Activated naive CD4-positive, alpha-beta T cell treated with Interleukin-2 at 50 U/mL for 16 hours (primary cell): ENCODE measurements at places on chromosomes 7 and 10.

GRCh38 chr10:91319336-91319735 is 90.8 kb upstream of the HECTD2 start:
- no peak for DNase-seq

DNA sequence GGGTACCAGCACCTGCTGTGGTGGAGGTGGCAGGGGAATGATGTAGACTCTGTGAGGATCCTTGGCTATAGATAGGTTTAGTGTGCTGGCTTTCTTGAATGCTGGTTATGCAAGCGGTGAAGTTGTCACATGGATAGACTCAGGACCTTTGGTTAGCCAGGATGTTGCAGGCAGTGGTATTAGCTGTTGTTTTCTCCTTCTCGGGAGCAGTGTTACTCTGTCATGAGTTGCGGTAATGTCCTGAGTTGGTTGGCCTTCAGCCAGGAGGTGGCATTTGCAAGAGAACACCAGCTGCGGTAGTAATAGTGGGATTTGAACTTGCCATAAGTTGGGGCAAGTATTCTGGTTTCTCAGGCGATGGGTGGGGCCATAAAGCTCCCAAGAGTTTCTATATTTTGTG is 10.8 kb downstream of the AGK start:
- no peak for DNase-seq

DNA sequence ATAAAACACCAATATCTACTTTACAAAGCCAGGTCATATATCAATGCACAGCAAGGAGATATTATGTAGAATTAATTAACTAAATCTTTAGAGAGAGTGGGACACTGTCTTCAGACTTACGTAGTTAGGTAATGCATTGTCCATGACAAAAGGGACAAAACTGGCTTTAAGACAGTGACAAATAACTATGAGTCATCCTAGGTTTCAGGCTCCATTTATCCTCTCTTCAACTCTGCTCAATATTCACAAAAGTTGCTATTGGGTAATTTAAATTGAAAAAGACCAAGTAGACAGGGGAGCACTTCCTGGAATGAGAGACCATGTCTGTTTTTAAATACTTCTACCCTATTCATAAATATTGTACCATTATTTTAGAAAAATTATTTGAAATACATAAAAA is 464.5 kb downstream of the ARL4A start:
- DNase-seq, result no peak

DNA sequence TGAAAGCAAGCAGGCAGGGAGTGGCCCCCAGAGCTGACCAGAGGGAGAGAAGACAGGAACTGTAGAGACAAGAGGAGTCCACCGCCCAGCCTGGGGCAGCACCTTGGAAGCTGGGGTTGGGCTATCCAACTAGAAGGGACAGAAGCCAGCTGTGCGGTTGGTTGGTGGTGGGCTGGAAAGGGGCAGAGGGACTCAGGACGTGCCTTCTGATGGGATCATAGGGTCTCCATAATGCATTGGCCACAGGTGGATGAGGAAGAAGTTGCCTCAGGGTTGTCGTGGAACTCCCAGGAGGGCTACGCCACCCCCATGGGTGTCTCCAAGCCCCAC is 114.0 kb upstream of the RET start:
- no peak for DNase-seq

GRCh38 chr7:151060113-151060415 is 675 bp downstream of the SLC4A2 start:
- no peak for DNase-seq

DNA sequence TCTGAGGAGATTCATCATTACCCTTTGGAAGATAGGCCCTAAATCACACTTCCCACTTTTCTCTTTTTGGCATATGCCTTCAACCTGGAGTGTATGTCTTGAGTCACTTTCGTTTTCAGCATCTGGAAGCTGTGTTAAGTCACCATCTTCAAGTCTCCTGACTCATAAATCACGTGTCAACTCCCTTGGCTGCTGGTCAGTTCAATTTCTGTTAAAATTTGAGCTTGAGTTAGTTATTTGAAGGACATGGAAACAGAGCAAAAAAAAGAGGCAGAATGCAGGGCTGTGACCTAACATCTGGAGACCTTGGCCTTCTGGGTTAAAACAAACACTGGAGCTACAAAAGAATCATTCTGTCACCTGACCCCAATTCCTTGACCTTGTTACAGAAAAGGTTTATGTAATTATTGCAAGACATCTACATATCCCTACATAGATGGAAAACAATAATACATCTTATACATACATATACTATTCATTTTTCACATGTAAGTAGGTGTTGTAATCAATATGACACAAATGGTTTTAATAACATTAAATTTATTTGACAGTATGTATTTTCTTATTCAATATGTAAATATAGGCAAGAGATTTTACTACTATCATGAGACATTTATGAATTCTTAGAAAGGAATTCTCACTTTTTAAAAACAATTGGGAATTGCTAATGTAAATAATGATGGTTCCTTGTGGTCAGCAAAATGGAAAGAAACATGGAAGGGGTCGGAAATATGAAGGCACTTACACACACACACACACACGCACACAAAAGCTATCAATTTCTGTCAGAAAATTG is 169.7 kb upstream of the PHYHIPL start:
- no peak for DNase-seq

- DNase-seq, result no peak
These were observed 206.8 kb upstream of the MTPN start for GRCh38 chr7:136183981-136184380.

DNA sequence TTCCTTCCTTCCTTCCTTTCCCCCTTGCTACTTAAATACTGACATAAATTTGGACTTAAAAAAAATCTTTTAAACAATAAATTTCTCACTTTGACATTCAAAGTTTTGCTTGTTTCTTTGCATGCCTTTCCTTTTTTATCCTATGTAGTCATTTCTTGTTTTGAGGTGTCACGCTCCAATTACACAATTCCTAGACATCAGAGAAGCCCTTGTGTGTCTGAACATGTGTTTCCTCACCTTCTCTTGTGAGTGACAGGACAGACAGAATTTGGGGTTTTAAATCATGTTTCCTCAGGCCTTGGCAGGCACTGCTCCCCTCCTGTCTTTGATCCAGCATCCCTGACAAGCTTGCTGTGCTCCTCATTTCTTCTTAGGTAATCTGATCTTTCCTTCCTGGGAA is 91.3 kb downstream of the CYTH3 start:
- no peak for DNase-seq

GRCh38 chr7:20543500-20543899 is 72.0 kb upstream of the ABCB5 start:
- DNase-seq, result no peak

DNA sequence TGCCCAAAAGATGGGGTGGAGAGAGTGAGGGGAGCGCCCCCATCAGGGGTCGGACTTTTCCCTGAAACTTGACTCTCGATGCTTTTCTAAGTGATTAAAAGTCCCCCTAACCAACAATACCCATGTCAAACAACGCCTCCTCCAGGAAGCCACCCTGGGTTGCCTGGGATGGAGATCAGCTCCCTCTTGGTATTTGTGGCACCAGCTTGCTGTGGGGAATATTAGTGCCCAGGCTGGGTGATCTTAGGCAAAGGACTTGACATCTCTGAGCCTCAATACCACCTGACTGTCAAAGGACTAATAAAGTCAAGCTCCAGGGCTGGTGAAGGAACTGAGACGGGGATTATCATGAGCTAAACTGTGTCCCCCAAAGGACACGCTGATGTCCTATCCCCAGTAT is 18.2 kb upstream of the ELFN1 start:
- DNase-seq, result no peak

GRCh38 chr7:107147464-107148393 is 21.1 kb upstream of the HBP1 start:
- DNase-seq, result peak; percentile 33

- DNase-seq, result no peak
These were observed 7.8 kb downstream of the DNAJC2 start for GRCh38 chr7:103336761-103337160.

GRCh38 chr7:92404170-92404614 is 43.1 kb upstream of the GATAD1 start:
- peak; percentile 26 for DNase-seq

- DNase-seq, result no peak
These were observed 76.8 kb upstream of the IKZF1 start for GRCh38 chr7:50227726-50228125.

DNA sequence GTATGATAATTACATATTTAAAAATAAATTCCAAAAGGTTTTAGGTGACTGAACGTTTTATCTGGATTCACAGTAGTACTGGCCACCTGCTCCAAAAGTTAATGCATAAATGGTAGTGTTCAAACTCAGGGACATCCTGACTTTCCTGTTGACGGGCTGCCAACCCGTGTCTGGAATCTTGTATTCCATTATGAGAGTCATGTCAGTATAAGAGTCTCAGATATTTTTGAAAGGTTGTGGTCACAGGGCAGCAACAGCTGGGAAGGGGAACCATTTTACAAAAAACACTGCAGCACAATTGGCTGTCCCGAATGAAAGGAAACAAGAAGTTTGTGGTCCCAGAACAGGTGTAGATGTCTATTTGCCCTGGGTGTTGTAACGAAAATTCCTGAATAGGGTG is 2.8 kb downstream of the TDRD1 start:
- DNase-seq, result no peak

DNA sequence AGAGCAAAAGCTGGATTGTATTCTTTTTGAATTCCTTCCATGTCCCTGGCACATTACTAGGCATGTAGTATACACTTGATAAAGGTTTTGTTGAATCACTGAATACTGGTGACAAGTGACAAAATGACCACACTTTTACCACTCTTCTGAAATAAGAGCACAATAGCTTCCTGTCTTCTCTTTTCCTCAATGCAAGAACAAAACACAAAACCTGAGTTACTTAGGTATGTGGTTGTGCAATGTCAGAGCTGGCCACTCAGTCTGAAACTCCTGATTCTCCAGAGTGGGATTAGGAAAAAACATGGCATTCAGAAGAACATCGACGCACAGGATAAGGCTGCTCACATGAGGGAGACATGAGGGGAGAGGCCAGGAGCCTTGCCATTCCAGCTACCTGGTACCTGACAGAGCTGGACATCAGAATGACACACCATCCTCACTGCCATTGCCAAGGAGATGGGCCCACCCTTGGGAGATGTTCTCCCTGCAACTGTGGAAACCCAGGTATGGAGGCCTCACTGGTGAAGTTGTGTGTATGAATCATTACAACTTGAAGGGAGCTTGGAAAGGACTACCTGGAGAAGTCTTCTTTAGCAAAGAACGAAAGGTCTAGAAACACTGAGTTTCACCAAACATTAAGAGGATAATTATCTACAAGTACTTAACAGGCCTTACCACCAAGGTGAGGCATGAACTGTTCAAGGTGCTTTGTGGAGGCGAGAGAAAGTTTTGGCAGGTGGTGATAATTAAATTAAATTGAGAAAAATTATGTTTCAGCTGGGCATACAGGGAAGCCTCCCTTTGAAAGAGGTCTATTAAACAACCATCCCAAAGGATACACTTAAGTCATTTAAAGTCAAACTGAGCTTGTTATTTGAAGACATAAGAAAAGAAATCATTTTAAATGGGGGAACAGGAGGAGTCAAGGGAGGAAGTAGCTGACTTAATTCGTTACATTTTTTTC is 246.5 kb upstream of the AOAH start:
- no peak for DNase-seq

DNA sequence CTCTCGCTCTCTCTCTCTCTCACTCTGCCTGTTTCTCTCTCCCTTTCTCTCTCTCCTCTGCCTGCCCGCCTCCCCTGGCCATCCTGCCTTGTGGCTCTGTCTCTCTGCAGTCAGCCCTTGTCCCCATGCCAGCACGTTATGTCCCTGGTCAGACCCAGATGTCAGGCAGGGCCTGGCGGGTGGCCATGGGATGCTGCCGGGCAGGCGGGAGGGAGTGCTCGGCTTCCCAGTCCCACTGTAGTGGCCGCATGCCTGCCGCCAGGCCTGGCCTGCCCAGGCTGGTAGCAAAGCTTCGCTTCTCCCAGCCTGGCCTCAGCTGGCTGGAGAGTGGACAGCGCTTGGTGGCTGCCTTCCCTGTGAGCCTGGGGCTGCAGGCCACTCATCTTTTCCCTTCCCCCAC is 121.5 kb upstream of the ZNF716 start:
- DNase-seq, result no peak

DNA sequence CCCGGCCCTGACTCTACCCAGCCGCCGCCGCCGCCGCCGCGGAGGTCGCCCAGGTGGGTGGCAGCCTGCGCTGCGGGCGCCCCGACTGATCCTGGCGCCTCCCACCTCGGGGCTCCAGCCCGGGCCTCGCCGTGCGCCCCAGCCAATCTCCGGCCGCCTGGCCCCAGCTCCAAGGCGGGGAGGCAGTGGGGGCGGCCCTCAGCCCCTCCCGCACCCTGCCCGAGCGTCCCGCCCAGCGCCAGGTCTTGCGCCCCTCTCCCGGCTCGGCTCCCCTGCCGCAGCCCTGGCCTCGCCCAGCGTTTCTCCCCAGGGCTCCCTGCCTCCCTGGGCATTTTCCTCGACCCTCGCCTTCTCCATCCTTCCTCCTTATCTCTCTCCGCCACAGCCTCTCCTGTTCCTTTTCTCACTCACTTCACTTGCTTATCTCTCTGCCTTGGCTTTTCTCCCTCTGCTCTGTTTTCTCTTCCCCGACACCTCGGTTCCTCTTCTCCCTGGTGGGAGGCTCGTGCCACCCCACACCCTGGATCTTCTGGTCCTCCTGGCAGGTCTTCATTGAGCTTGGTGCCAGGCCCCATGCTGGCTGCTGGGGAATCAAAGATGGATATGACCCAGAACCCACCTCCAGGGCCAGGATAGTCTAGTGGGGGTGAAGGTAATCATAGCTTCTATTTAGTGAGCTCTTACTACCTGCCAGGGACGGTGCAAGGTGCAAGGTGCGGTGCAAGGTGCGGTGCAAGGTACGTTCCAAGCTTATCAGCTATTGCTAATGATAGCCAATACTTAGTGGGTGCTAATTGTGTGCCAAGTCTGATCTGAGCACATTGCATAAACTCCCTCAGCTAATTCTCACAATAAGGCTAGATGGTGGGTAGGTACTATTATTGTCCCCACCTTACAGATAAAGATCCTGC is at the start of gene SFRP5:
SFRP5 (minus strand) TSS at position 87 of the 911 bp plus-strand sequence. CDS start 166 bp downstream, outside the sequence.
- no peak for DNase-seq
